Karpas-422 (cell line): ENCODE measurements at places on chromosomes 11 and 22. TPM values are rescaled to one million over a fixed set of nuclear protein-coding genes. Genes with fewer than 3 reads are reported as not detected.
A peak's percentile ranks its signal among the peaks of the same experiment; 100 is the strongest.

DNA sequence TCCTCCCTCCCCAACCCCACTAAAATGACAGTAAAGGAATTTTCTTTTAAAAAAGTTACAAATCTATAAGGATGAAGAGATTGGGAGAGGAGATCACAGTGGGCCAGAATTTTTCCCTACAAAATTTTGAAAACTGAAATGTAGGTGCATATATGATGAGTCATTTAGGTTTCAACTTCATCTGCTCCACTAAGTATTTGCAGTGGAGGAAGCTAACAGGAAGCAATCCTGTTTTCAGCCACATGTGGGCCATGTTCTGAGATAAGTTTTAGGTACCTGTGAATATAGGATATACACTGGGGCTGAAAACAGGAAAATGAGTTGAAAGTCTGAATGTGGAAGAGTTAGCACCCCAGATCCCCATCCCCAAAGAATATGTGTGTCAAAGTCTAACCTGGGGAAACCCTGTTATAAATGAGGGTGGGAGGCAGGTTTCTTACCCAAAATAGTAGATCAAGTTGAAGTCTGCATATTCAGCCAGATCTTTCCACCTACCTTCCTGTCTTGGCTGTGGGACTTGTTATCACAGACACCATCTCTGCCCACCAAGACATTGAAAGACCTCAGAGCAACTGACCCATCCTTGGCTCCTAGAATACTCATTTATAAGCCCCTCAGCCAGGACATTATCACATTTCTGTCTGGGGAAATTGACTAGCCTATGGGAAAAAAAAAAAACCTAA lies 87.3 kb downstream of the PACS1 start:
- DNase-seq, result no peak

The VPS37C gene
- total RNA-seq, result 11.3 and 13.8 TPM in 2 replicates

DNA sequence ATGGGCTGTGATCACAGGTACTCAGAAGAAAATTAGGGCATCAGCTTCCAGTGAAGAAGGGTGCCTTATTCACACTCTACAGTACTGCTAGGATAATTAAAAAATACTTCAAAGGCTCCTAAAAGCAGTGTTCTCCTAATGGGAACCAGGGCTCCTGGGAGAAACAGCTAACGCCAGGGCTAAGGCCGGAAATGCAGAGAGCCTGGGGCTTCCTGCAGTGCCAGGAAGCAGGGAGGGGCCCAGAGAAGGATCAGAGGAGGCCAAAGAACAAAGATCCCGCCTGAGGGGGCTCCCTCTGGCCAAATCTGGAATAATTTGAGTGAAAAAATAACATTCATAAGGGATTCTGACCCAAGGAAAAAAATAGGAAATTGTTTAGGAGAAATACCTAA lies 27.5 kb downstream of the TOLLIP start:
- DNase-seq, result no peak

DNA sequence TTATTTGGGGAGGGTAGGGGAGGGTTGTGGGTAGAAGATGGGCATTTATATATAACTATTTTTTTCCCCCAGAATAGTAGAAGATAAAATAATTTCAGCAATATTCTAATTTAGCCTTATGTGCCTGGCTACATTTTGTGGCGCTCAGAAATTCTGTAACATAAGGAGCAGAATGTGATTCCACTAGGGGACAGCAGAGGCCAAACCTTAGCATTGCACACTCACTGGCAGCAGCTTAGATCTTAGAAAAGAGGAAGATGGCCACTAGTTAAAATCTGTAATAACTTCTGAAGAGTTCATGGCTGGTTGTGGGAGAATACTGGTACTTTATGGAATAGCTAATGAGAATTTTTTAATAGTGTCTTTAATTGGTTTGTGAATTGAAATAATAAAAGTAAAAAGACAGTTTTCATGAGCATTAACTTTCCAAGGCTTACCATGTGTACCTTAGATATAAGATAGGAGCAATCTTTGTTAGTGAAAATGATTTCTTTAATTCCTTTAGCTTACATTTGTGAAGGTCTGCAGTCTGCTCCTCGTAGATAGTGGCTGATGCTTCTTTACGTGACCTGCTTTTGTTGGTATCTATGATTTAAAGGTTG lies 33.1 kb downstream of the DDX10 start:
- peak; percentile 97 for DNase-seq

The NXPE2 gene
- total RNA-seq, result not detected in 2 replicates
